ENCODE measurements at places on chromosomes 16 and 17. TPM values are rescaled to one million over a fixed set of nuclear protein-coding genes. Genes with fewer than 3 reads are reported as not detected.

GRCh38 chr17:82948081-82948511 lies 108.3 kb upstream of the ZNF750 start:
- no peak for DNase-seq

DNA sequence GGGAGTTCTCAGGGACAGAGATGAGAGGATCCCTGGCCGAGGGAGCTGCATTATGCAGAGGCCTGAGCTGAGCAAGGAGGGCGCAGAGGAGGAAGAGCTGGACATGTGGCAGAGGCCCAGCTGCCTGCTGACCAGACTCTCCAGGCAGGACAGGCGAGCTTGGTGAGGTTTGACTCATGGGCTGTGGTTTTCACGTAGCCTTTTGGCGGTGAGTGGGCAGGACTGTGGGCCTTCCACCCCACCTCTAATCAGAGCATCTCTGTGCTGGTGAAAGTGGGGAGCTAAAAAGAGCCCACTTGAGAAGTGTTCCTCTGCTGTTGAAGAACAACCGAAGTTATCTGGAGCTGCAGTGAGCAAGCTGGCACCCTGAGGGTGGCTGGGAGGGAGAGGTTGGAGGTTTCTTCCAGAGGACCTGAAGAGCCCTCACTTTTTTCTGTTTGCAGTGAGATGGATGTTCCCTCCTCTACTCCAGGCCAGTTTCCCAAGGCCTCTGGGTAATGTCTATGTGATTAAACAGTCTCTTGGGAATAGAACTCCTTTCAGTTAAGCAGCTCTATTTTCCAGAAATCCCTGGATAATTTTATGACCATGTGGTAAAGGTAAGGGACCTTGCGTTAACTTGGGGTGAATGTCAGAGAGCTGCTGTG lies 11.9 kb downstream of the EPN2 start:
- DNase-seq = peak; percentile 58

DNA sequence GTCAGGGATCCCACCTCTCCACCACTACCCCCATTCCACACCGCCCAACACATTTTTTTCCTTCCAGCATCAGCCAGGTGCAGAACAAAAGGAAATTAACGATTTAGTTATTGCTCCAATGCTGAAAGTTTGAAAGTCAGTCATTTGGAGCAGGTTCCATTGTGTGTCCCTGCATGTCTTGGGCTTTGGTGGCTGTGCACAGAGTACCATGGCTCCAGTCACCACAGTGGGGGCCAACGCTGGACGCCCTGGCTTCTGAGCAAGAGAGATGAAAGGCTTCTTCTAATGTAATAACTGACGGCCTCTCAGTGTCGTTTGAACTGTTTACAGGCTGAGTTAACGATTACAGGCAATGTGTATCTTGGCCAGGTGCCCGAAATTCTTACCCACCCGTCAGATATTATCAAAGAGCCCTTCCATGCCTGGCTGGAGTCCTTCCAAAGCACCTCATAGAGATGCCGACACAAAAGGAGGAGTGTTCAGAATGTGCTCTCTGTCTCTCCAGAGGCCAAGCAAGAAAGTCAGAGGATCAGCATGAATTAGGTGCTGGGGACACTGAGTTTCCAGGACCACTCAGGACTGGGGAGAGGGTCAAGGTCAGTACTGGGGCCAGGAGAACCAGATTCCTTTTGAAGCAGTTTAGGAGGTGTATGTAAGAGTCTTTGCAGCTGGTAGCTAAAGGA lies 25.9 kb downstream of the RNF43 start:
- DNase-seq = no peak

GRCh38 chr17:7184647-7185046 lies 5.5 kb upstream of the ASGR1 start:
- no peak for DNase-seq

DNA sequence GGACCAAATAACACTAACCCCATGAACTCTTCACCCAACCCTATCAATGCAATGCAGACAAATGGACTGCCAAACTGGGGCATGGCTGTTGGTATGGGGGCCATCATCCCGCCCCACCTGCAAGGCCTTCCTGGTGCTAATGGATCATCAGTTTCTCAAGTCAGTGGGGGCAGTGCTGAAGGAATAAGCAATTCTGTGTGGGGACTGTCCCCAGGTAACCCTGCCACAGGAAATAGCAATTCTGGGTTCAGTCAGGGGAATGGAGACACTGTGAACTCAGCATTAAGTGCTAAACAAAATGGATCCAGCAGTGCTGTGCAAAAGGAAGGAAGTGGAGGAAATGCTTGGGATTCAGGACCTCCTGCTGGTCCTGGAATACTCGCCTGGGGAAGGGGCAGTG lies 78.9 kb downstream of the TMC6 start:
- no peak for DNase-seq

- DNase-seq = no peak
These were observed 32.7 kb upstream of the SCNN1B start for GRCh38 chr16:23269248-23269953.

DNA sequence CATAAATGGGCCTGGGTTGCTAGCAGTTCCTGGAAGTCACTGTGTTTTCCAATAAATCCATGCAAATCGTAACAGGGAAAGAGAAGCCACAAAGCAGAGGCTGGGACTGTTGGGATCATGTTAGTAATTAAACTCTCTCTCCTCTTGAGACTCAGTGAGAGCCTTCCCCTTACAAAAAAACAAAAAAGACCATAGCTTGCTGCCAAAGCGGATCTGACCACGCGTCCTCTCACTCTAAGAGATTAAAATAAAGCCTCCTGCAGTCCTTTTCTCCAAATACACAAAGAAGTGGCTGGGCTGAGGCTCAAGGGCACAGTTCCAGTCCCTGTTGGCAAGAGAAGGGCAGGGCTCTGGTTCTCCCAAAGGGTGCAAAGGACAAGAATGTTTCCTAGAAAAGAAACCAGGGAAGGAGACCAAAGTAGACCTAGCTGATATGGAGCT lies 38.5 kb downstream of the PIGL start:
- no peak for DNase-seq

- DNase-seq = no peak
These were observed 33.2 kb downstream of the RBFOX3 start for GRCh38 chr17:79577485-79578187.

- DNase-seq = no peak
These were observed at the start of gene UBTF for GRCh38 chr17:44219616-44220212. Gene UBTF, minus strand, starts transcription at chr17:44219675. Its CDS starts 1,446 bp downstream, at chr17:44218229.

DNA sequence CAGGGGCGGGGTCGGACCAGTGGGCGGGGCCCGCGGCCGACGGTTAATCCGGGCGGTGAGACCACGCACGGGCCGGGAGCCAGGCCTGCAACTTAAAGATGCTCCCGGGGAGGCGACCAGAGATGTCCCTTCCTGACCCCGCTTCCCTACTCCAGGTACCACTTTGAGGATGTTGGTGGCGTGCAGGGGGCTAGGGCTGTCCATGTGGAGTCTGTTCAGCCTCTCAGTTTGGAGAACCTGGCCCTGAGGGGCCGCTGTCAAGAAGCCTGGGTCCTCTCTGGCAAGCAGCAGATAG lies 580 bp downstream of the RANGRF start:
- no peak for DNase-seq

GRCh38 chr17:79651761-79652160 lies 40.9 kb upstream of the RBFOX3 start:
- DNase-seq = no peak

DNA sequence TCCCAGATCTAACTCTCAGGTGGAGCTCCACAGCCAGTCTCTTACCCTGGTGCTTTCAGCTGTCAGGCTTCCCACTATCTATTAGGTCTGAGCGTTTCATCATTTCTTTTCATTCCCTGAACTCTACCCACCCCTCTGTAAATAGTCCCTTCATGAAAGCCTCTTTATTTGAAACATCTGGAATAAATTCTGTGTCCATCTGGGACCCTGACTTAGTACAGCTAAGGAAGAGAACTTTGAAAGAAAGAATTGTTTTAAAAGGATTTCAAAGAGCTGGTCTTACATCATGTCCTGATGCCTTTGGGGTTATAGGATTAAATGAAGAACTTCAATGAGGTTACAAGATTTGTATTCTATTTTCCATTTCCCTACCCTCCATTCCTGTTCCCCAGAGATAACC lies 388.5 kb upstream of the CA10 start:
- DNase-seq = no peak

Gene HAS3
- 1.8 TPM for polyA plus RNA-seq

Gene HS3ST3A1
- 4.0 TPM for polyA plus RNA-seq

Gene CHST5
- not detected for polyA plus RNA-seq

Gene TRPV2
- polyA plus RNA-seq = 7.9 TPM

Gene FBXO39
- polyA plus RNA-seq = 0.07 TPM

Gene MVD
- polyA plus RNA-seq = 9.6 TPM

Measured in BJ (cell line).